ENCODE measurements at places on chromosomes 4 and X.

DNA sequence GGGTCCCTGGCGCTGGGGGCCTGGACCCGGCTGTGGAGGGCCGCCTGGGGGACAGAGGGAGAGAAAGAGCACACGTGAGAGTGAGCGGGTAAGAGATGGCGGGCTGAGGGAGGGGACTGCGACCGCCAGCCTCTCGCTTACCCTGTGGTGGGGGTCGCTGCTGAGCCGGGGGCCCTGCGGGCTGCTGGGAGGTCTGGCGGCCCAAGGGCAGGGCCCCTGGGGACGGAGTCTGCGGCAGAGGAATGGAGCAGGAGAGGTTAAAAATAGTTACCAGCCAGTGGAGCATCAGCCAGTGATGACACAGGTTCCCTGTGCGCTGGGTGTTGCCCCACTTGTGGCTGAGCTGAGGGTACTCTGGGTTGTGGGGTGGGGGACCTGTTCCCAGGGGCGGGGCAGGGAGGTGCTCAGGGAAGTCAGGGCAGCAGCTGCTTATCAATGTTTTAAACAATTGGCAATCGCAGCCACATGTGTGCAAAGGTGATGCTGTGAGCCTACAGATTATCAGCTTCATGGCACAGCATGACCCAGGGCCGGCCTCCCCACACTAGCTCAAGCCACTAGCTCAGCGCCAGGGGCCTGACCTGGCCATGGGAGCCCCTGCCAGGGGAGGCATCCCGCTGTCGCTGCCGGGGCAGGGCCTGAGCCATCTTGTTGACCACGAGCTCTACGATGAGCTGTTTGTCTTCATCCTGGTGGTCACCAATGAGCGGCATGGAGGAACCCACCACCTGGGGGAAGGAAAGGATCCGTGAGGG is 7.5 kb upstream of the TIMP1 start:
- DNase-seq, result no peak

DNA sequence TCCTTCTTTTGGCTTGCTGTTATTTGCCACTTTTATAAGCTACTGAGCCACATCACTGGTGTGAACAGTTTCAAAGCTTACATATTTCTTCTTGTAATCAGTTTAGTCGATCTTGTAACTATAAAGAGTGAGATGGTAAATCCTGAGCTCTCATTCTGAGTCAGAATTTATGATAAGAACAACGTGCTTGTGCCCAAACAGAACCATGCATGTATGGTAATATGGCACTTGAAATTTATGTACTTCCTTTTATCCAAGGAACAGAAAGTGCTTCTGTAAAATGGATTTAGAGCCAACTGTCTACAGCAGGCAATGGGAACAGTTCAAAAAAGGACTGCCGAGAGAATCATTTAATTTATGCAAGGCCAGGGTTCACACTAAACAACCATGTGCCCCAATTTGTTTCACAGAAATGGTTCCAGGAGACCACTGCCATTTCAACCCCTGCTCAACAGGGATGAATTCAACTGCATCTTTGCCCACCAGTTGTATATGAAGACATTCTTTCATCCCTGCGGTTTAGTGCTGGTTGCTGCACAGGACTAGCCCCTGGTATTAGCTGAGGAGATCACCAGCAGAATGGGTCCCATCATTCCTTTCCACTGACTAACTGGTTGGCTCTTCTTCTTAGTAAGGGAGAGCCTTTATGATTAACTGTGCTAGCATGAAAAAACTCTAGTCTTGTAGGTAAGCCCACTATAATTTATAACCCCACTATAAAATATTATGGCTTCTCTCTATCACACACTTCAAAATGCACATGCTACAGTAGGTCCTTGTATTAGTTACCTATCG is 162.9 kb upstream of the PGRMC2 start:
- no peak for DNase-seq

- DNase-seq, result no peak
Observed at GRCh38 chrX:108312957-108313356, 125.3 kb downstream of the COL4A6 start.

- no peak for DNase-seq
Observed at GRCh38 chr4:84479663-84480062, 19.4 kb downstream of the NKX6-1 start.

GRCh38 chr4:154452798-154453346 is 38.7 kb downstream of the DCHS2 start:
- no peak for DNase-seq

GRCh38 chr4:20639346-20639745 is 60.9 kb upstream of the PACRGL start:
- DNase-seq, result no peak

GRCh38 chr4:51865717-51866116 is 22.8 kb downstream of the DCUN1D4 start:
- no peak for DNase-seq

DNA sequence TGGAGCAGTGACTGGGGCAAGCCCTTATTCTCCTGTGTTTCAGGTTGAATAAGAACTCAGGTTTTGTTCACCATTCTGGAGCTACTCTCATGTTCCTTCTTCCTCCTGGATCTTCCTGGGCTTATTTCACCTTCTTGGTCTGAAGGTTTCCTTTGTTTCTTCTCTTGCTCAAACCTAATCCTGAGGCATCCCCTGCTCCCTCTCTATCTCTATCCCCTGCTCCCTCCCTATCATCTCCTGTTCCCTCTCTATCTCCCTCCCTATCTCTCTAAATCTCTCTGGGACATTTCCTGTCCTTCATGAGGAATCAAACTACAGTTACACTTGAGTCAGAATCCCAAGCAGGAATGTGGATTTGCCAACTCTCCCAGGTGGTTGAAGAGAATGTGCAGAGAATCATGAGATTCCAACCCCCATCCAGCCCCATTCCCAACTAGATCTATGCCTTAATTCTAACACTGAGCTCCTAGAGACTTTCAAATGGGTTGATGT is 134.9 kb upstream of the ZIC3 start:
- no peak for DNase-seq

GRCh38 chr4:21641696-21642095 is 306.9 kb downstream of the KCNIP4 start:
- no peak for DNase-seq

DNA sequence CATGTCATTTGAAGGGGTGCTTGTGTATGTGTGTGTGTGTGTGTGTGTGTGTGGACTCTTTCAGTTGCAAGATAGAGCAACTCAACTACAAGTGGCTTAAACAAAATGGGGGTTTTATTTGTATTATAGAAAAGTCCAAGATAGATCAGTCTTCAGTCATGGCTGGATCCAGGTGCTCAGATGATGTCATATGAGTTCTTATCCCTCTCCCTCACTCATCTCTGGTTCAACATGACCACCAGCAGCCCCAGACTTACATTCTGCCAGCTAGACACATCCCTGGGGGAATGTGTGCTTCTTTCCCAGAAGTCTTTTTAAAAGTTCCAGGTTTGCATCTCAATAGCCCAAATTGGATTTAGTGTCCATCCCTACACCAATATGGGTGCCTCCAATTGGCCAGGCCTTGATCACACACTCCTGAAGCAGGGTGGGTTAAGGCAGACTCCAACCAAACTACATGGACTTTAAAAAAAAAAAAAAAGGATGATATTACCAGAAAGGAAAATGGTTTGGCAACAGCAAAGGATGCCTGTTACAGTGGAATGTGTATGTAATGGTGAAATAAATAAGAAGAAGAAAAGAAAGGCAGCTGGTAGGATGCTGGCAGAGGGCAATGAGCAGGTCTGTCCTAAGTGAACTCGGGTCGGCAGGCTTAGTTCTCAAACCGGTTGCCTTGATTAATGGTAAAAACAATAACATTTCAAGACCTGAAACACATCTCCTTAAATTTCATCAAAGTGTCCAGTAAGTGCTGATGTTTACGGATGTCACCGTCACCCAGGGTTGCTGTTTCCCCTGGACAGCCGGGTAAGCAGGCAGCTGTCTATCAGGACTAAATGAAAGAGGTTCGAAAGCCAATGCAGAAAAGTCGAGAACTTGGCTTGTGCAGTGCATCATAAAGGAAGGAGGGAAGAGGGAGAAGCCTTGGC is 107.7 kb downstream of the SMIM20 start:
- no peak for DNase-seq

- peak; percentile 10 for DNase-seq
Observed at GRCh38 chrX:69285881-69286564, 120.8 kb upstream of the PJA1 start.

DNA sequence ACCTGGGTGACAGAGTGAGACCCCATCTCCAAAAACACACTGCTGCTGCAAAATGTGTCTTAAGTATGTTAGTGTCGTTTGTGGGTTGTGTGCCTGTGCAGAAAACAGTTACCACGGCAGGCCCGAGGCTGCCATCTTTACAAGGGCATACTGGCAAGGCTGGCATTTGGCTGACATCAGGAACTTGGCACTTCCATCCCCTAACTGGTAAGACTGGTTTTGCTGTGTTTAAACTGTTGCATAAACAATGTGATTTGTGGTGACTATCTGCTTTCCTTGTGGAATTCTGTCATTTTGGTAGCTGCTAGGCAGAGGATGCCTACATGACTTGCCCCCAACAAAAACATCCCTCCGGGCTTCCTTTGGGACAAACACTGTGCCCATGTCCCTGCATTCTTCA is 12.3 kb downstream of the LRP2BP start:
- DNase-seq, result no peak

GRCh38 chr4:18442957-18443356 is 421.4 kb upstream of the LCORL start:
- no peak for DNase-seq

GRCh38 chr4:26964512-26964911 is 103.9 kb downstream of the STIM2 start:
- peak; percentile 7 for DNase-seq

DNA sequence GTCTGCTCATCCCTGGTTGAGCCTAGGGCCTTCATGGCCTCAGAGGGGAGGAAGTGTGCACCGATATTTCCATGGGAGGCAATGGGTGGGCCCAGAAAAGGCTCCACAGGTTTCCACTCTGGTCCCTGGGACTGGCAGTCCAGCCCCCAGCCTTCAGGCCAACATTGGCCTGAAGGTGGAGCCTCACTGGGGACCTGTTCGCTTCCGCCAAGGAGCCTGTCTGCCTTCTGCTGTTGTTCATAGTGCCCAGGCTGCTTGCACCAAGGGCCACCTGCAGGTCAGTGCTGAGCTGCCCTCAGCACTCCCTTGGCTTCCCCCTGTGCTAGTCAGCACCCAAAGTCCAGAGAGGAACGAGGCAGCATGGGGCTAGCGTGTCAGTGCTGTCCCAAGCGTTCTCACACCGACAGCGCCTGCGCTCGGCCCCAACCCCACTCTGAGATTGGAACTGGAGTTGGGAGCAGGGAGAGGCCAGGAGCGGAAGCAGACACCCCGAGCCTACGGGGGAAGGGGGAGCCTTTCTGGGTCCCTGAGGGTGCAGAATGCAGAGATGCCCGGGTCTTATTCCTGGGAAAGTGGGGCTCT is 720.7 kb downstream of the PCDH18 start:
- DNase-seq, result no peak

DNA sequence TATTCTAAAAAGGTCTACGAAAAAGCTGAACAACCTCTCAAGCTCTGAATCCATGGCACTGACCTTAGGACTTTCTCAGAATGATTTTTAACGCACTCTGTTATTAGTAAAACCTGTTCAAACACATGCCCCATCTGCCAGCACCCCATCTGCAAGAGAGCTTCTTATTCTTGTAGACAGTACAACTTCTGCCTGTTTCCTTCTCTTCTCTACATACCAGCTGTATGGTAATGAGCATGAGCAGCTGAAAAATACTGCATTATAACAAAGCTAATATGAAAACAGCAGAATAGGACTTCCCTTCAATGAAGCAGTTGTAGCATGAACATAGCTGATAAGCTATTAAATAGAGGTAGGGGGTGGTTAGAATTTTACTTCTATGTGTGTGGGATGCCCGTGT is 167.9 kb downstream of the FBXW7 start:
- DNase-seq, result peak; percentile 40

GRCh38 chr4:4792466-4792865 is 67.0 kb upstream of the MSX1 start:
- no peak for DNase-seq
